ENCODE measurements at places on chromosomes 2 and 18. TPM values are rescaled to one million over a fixed set of nuclear protein-coding genes. Genes with fewer than 3 reads are reported as not detected.
A peak's percentile ranks its signal among the peaks of the same experiment; 100 is the strongest.

DNA sequence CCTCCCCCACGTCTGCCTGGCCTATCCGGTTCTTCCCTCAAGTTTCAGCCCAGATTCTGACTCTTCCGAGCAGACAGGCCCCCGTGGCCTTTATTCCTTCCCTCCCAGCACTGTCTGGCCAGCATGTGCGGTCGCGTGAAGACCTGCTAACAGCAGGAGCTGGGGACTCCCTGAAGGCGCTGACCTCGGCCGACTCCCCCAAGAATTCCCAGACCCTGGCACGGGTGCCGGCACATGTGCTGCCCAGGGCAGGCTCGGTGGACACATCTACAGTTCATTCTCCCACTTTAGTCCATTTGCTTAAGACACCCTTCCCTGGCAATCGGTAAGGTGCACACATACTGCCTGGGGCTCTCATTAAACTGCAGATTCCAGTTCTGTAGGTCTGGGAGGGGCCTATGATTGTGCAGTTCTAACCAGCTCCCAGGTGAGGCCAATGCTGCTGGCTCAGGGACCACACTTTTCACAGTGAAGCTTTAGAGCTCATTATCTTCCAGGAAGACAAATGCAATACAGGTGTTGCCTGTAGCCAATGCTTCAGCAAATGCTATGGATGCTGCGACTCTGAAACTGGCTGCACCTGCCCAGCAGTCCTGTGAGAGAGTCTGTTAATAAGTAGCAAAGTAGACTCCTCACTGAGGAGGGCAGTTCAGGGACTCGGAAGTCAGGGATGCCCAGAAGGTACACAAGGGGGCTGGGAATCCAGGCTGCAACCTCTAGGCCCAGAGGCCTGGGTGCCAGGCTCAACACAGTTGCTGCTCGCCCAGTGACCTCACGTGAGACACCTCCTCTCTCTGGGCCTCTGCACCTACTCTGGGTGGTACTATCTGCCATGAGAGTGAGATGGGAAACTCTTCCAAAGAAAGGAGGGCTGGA is 45.4 kb upstream of the TAF1B start:
- H3K4me1 ChIP-seq, result peaks cover 36% of the 10 kb centered on the region
- H3K27ac ChIP-seq, result no peak overlapping the region
- DNase-seq, result no peak
- H3K4me3 ChIP-seq, result no peak overlapping the region
- H3K27me3 ChIP-seq, result no peaks in the 10 kb centered on the region

LIMS3 gene
- 2.6 TPM for total RNA-seq

DNA sequence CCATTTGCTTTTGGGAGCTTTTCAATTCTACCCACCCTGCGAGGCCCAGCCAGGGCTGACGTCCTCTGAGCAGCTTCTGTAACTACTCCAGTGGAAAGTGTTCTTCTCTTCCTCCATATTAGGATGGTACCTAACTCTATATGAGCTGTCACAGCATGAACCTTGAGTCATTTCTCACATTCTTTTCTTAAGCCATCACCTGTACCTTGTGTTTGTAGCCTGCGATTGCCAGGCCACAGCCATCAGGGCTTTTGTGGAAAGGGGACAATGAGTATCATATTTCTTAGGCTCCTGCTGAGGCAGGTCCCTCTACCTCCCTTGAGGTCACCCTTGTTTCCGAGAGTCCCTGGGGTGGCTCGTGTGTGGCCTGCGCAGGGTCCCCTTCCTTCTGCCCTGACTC is 144.5 kb upstream of the DLX2 start:
- H3K27ac ChIP-seq, result no peak overlapping the region
- no peak for DNase-seq
- H3K36me3 ChIP-seq, result no peaks in the 10 kb centered on the region
- H3K27me3 ChIP-seq, result no peaks in the 10 kb centered on the region
- no peak overlapping the region for H3K4me3 ChIP-seq

GRCh38 chr18:1663879-1664705 is 759.4 kb downstream of the ADCYAP1 start:
- no peaks in the 10 kb centered on the region for H3K36me3 ChIP-seq
- H3K4me1 ChIP-seq, result no peaks in the 10 kb centered on the region
- no peak overlapping the region for H3K27ac ChIP-seq
- no peak overlapping the region for H3K4me3 ChIP-seq
- peak; percentile 7 for DNase-seq

DNA sequence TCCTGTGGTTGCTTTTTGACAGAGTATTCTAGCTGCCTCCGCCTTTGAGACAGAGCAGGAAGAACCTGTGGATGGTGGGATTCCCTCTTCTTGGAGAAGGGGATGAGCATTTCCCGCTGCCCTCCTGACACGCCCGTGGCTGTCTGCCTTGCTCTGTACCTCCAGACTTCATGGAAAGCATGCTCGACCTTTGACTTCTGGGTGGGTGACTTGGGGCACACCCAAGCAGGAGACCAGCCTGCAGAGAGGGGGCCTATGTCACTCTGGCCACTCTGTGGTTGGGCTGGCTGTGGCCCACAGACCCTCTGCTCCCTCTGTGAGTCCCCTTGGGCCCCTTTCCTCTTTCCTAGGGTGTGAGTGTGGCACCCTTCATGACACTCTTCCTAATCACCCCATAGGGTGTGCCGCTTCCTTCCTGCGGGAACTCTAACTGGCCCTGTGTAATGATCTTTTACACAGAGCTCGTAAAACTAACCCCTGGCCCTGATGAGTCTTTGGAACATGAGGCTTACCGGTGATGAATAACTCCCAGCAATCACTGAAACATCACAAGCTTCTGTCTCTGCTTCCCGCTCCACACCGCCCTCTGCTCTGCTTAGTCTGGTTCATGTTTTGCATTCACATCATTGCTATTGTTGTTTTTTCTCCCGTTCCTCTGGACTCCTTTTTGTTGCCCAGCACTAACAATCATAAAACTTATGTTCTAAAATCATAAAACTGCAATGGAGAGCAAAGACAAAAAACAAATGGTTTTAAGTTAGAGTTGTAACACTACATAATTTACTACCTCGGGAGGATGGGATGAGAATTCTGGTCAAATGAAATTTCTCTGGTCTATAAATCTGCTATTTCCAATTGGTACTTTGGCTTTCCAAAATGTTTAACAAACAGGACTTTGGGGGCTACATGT is 101.1 kb downstream of the SH3YL1 start:
- H3K36me3 ChIP-seq, result no peaks in the 10 kb centered on the region
- peaks cover 7% of the 10 kb centered on the region for H3K27me3 ChIP-seq
- no peak overlapping the region for H3K27ac ChIP-seq
- no peak for DNase-seq

TXNL4A gene
- 416 TPM for total RNA-seq

DNA sequence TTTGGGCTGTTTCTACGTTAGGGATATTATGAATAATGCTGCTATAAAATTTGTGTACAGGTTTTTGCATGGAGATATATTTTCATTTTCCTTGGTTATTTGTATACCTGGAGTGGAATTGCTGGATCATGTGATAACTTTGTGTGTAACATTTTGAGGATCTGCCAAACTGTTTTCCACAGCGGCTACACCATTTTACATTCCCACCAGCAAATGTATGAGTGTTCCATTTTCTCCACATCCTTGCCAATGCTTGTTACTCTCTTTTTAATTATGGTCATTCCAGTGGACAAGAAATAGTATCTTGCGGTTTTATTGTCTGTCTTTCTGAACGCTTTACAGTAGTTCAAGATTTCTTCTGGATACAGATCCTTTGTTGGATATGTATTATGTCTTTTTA is 13.6 kb downstream of the GORASP2 start:
- no peak for DNase-seq
- no peak overlapping the region for H3K4me3 ChIP-seq
- H3K27me3 ChIP-seq, result no peaks in the 10 kb centered on the region
- no peak overlapping the region for H3K27ac ChIP-seq

IL37 gene
- not detected for total RNA-seq

DNA sequence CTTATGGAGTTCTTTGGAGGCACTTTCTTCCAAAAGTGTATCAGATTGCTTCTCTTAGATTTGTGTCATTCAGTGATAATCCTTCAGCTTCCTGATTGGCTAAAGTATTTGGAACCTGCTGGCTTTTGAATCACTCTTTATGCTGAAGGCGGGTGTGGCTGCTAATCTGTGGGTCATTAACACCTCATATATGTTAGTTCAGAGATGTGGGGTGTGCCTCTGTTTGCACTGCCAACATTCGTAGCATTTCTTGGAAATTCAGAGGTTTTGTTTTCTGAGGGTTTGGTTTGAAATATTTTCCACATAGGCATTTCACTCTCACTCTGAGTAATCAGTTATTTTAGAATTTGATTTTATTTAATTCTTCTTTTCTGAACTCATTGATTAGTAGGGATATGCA is 1604.4 kb upstream of the ACVR2A start:
- no peak overlapping the region for H3K27ac ChIP-seq
- no peaks in the 10 kb centered on the region for H3K27me3 ChIP-seq
- H3K36me3 ChIP-seq, result no peaks in the 10 kb centered on the region
- no peaks in the 10 kb centered on the region for H3K4me1 ChIP-seq

- H3K36me3 ChIP-seq, result no peaks in the 10 kb centered on the region
- no peak overlapping the region for H3K27ac ChIP-seq
- DNase-seq, result no peak
- no peaks in the 10 kb centered on the region for H3K27me3 ChIP-seq
- H3K4me3 ChIP-seq, result no peak overlapping the region
Observed at GRCh38 chr18:39167990-39168389, 1602.4 kb upstream of the CELF4 start.

APLF gene
- 2.6 TPM for total RNA-seq

DNA sequence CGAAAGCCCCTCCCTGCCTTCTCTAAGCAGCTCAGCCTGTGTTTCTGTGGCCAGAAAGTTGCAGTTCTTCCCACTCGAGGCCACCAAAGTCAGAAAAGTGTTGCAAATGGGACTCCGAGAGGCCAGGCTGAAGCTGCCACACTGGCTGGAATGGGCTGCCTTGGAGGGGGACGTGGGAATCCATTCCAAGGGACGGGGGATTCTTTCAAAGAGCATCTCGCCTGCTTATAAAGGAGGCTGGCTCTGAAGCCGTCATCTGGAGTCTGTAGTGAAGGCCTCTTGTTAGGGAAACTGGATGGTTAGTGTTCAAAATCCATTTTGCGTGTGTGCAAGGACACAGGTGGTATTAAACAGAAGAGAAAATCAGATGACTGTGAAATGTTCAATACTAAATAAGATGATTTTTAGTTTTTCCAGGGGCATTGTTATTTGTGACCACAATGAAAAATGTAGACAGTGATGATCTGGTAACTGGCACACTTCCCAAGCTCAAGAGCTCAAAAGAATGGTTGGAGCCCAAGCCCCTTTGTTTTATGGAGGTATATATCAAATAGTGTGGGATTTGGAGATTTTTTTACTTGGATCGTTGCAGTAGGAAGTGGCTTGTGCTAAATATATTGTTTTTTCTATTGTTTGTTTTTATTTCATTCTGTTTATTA is 782 bp downstream of the FAM228B start:
- DNase-seq, result no peak
- H3K27ac ChIP-seq, result peak overlapping the region; percentile 95
- peaks cover 12% of the 10 kb centered on the region for H3K4me1 ChIP-seq
- H3K36me3 ChIP-seq, result no peaks in the 10 kb centered on the region

DNA sequence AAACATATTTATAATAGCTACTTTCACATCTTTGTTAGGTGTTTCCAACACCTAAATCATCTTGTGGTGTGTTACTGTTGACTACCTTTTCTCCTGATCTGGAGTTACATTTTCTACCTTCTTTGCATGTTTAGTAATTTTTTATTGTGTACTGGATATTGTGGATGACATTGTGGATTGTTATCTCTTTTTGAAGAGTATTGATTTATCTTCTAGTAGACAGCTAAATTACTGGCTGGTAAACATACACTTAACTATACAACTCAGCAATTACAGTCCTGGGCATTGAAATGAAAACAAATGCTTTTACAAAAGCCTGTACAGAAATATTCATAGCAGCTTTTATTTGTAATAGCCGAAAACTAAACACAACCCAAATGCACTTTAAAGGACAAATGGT is 150.8 kb downstream of the PTRHD1 start:
- no peaks in the 10 kb centered on the region for H3K36me3 ChIP-seq
- no peaks in the 10 kb centered on the region for H3K4me1 ChIP-seq
- H3K27ac ChIP-seq, result no peak overlapping the region
- no peak for DNase-seq
- H3K4me3 ChIP-seq, result no peak overlapping the region
- no peaks in the 10 kb centered on the region for H3K27me3 ChIP-seq

AKAIN1 gene
- not detected for total RNA-seq

GRCh38 chr2:129263939-129264338 is 715.5 kb upstream of the RAB6C start:
- DNase-seq, result no peak
- H3K36me3 ChIP-seq, result no peaks in the 10 kb centered on the region
- H3K4me3 ChIP-seq, result no peak overlapping the region
- H3K27me3 ChIP-seq, result no peaks in the 10 kb centered on the region
- no peak overlapping the region for H3K27ac ChIP-seq

DNAJC5G gene
- total RNA-seq, result not detected

MOB1A gene
- 184 TPM for total RNA-seq

- no peak overlapping the region for H3K4me3 ChIP-seq
- no peaks in the 10 kb centered on the region for H3K27me3 ChIP-seq
- H3K27ac ChIP-seq, result no peak overlapping the region
- H3K36me3 ChIP-seq, result no peaks in the 10 kb centered on the region
- no peaks in the 10 kb centered on the region for H3K4me1 ChIP-seq
Observed at GRCh38 chr2:6667326-6667725, 198.4 kb downstream of the CMPK2 start.

DNA sequence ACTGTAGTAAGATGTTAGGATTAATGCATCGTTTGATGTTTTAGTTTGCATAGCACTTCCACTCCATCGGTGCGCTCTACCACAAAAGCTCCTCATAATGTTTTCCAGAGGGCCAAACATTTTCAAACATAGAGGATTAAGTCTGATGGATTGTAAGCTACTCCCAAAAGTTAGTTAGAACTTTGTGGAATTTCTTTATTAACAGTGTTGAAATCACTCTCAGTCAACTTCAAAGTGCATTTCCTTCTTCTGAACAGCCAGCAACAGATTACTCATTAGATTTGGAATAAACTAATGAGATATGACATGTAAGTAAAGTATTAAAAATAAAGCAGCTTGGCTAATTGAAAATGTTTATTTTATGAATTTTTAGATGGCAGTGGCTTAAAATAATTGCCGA is 30.1 kb upstream of the CTAGE1 start:
- H3K27me3 ChIP-seq, result no peaks in the 10 kb centered on the region
- no peaks in the 10 kb centered on the region for H3K36me3 ChIP-seq
- no peak for DNase-seq
- H3K4me3 ChIP-seq, result no peak overlapping the region
- H3K4me1 ChIP-seq, result no peaks in the 10 kb centered on the region

GRCh38 chr2:17497718-17498117 is 20.5 kb downstream of the RAD51AP2 start:
- no peaks in the 10 kb centered on the region for H3K27me3 ChIP-seq
- no peaks in the 10 kb centered on the region for H3K36me3 ChIP-seq
- no peaks in the 10 kb centered on the region for H3K4me1 ChIP-seq

All from Panc1 (cell line).